ENCODE measurements at places on chromosomes 11 and 22.

- no peak overlapping the region for H3K4me3 ChIP-seq
- H3K27me3 ChIP-seq = peaks cover 41% of the 10 kb centered on the region
- DNase-seq = no peak
Measured at GRCh38 chr11:8597182-8597581, 3.2 kb upstream of the STK33 start.

DNA sequence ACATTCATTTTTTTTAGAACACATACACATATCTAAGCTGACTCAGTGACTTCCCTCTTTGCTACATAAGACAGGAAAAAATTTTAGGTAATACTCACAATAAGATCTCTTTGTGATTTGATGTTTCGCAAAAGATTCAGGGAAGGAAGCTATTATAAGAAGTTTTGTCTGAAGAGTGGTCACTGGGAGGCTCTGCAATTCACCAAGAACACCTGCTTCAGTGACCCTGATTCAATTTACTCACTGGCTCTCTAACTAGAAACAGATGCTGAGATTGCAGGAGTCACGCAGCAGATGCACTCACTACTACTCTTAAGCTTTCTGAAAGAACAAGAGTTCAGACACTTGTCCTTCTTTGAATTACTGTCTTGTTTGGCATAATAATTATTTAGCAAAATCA lies 193.6 kb upstream of the DDI1 start:
- DNase-seq = no peak
- H3K27me3 ChIP-seq = no peaks in the 10 kb centered on the region
- no peaks in the 10 kb centered on the region for H3K36me3 ChIP-seq
- no peak overlapping the region for H3K4me3 ChIP-seq

- peaks cover 21% of the 10 kb centered on the region for H3K4me1 ChIP-seq
- peak overlapping the region; percentile 90 for H3K27ac ChIP-seq
- DNase-seq = peak; percentile 48
- no peaks in the 10 kb centered on the region for H3K27me3 ChIP-seq
- H3K36me3 ChIP-seq = peaks cover 8% of the 10 kb centered on the region
Measured at GRCh38 chr11:73538381-73538872, 59.5 kb downstream of the FAM168A start.

- H3K36me3 ChIP-seq = no peaks in the 10 kb centered on the region
- no peaks in the 10 kb centered on the region for H3K4me1 ChIP-seq
- H3K4me3 ChIP-seq = no peak overlapping the region
- H3K27me3 ChIP-seq = no peaks in the 10 kb centered on the region
- H3K27ac ChIP-seq = no peak overlapping the region
- no peak for DNase-seq
Measured at GRCh38 chr11:47051217-47051616, 114.7 kb downstream of the CSTPP1 start.

DNA sequence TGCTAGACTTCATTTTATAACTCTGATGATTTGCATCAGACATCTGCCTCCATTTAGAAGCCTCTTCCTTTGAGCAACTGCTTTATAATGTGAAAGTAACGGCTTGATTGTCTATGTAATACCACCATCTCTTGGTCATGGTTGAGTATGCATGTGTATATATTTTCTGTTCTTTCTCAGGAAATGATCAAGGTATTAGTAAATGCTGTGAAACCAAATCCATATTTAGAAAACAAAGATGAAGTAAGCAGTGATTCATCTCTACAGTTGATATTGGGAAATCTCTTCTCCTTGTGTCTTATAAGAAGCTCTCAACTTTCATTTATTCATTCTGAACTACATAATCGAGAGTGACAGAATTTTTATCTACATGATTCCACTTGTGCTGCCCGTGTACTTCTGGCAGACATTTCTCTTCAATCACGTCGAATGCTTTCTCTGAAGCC lies 104.6 kb upstream of the ANO3 start:
- H3K4me3 ChIP-seq = no peak overlapping the region
- DNase-seq = no peak
- H3K27ac ChIP-seq = no peak overlapping the region
- H3K4me1 ChIP-seq = no peaks in the 10 kb centered on the region

GRCh38 chr11:55497068-55497467 lies 57.2 kb upstream of the OR4C15 start:
- H3K4me1 ChIP-seq = no peaks in the 10 kb centered on the region
- H3K27ac ChIP-seq = no peak overlapping the region
- no peak overlapping the region for H3K4me3 ChIP-seq

DNA sequence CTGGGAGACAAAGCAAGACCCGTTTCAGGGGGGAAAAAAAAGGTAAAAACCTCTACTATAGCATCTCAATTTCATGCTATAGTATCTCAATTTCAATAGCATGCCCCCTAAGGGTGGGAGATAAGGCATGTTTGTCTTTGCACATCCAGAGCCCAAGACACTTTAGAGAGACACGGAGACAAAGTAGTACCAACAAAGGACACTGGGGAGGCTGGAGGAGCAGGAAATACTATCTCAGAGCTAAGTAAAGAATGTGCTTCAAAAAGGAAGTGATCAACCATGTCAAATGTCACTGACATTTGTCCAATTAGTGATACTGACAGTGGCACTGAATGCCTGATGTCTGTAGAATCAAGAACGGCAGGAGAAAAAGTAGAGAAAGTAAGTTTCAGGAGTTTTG lies 68.6 kb downstream of the RRAS2 start:
- H3K4me3 ChIP-seq = no peak overlapping the region
- DNase-seq = no peak
- no peaks in the 10 kb centered on the region for H3K27me3 ChIP-seq
- peak overlapping the region; percentile 28 for H3K27ac ChIP-seq
- H3K36me3 ChIP-seq = peaks cover 66% of the 10 kb centered on the region

- no peak overlapping the region for H3K27ac ChIP-seq
- no peaks in the 10 kb centered on the region for H3K4me1 ChIP-seq
- no peak for DNase-seq
- H3K4me3 ChIP-seq = no peak overlapping the region
- H3K36me3 ChIP-seq = no peaks in the 10 kb centered on the region
- peaks cover 5% of the 10 kb centered on the region for H3K27me3 ChIP-seq
Measured at GRCh38 chr11:130043575-130043974, 26.1 kb upstream of the APLP2 start.

GRCh38 chr22:32819120-32819519 lies 17.6 kb downstream of the TIMP3 start:
- peaks cover 2% of the 10 kb centered on the region for H3K27me3 ChIP-seq
- no peaks in the 10 kb centered on the region for H3K36me3 ChIP-seq

- no peaks in the 10 kb centered on the region for H3K36me3 ChIP-seq
- no peak for DNase-seq
- H3K27me3 ChIP-seq = no peaks in the 10 kb centered on the region
- no peak overlapping the region for H3K4me3 ChIP-seq
- no peak overlapping the region for H3K27ac ChIP-seq
- H3K4me1 ChIP-seq = no peaks in the 10 kb centered on the region
Measured at GRCh38 chr11:106397787-106398501, 320.5 kb downstream of the AASDHPPT start.

DNA sequence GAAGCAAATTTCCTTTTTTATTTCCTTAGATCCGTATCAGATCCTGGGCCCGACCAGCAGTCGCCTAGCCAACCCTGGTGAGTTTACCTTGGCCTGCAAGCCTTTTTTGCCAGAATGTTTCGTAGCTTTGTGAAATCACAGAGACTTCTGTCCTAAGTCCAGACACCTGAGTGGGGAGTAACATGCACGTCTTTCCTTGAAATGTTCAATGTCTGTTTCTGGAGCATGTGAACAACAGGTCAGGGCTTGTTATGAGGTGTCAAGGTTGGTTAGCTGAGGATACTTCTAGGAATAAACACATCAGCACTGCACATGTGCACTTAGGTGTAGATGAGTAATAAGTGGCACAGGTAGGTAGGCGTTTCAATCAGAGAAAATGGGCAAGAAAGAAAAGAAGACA lies 58.0 kb downstream of the KCNJ1 start:
- H3K4me1 ChIP-seq = no peaks in the 10 kb centered on the region
- peaks cover 73% of the 10 kb centered on the region for H3K36me3 ChIP-seq
- no peak overlapping the region for H3K27ac ChIP-seq
- H3K27me3 ChIP-seq = no peaks in the 10 kb centered on the region
- H3K4me3 ChIP-seq = no peak overlapping the region
- no peak for DNase-seq

GRCh38 chr11:61163714-61164605 lies 2.7 kb upstream of the VPS37C start:
- no peak overlapping the region for H3K27ac ChIP-seq
- H3K4me3 ChIP-seq = no peak overlapping the region
- H3K36me3 ChIP-seq = peaks cover 1% of the 10 kb centered on the region
- no peaks in the 10 kb centered on the region for H3K27me3 ChIP-seq

DNA sequence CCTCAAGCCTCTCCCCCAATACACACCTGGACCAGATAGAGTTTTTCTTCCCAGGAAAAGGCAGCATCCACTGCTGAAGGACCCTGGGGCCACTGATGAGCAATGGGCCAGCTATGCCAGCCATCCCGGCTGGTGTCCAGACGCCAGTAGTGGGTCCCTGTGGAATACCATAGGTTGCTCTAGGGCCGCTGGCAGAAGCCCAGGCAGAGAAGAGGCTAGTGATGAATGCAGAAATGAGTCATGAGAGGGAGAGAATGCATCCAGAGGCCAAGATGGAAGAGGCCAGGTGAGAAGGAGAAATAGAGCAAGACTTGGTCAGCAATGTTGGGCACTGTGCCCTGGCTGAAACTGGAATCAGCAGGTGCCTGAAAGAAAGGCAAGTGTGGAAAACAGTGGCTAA lies 8.9 kb downstream of the HPX start:
- H3K4me3 ChIP-seq = no peak overlapping the region
- peaks cover 15% of the 10 kb centered on the region for H3K27me3 ChIP-seq
- no peak overlapping the region for H3K27ac ChIP-seq
- H3K4me1 ChIP-seq = peaks cover 6% of the 10 kb centered on the region
- DNase-seq = no peak
- H3K36me3 ChIP-seq = no peaks in the 10 kb centered on the region

DNA sequence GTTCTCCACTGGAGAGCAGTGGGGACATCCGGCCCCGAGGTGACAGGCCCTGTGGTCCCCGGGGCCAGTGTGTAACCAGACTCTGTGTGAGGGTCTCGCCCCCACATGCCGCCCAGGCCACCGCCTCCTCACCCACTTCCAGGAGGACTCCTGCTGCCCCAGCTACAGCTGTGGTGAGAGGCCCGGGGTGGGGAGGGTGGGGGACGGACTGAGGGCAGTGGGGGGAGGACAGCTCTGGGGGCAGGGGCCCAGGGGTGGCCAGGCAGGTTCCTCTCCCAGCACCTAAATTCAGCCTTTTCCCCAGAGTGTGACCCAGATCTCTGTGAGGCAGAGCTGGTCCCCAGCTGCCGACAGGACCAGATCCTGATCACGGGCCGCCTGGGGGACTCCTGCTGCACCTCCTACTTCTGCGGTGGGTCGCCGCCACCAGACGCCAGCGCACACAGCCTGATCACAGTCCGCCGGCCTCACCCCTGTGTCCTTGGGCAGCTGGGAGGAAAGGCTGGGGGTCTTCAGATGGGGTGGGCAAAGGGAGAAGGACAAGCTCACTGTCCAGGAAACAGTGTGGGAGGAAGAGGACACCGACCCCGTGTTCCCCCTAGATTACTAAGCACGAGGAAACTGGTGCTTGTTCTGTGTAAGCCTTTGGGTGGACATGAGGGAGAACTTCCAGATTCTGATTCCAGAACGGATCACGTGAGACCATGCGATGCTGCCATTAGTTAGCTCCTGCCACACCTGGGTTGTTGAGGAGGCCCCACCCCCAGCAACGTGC lies 84.4 kb upstream of the MYOD1 start:
- DNase-seq = no peak
- no peaks in the 10 kb centered on the region for H3K4me1 ChIP-seq
- H3K27ac ChIP-seq = no peak overlapping the region
- no peaks in the 10 kb centered on the region for H3K36me3 ChIP-seq
- H3K27me3 ChIP-seq = peaks cover 2% of the 10 kb centered on the region

- no peak overlapping the region for H3K27ac ChIP-seq
- H3K27me3 ChIP-seq = no peaks in the 10 kb centered on the region
- H3K4me1 ChIP-seq = no peaks in the 10 kb centered on the region
- H3K4me3 ChIP-seq = no peak overlapping the region
Measured at GRCh38 chr22:48257685-48258055, 1495.2 kb downstream of the TBC1D22A start.
